RPMI7951 (cell line): ENCODE measurements at places on chromosomes 1 and 21. TPM values are rescaled to one million over a fixed set of nuclear protein-coding genes. Genes with fewer than 3 reads are reported as not detected.

- no peak for DNase-seq
Measured at GRCh38 chr21:15005391-15005790, 59.4 kb downstream of the NRIP1 start.

GRCh38 chr1:44146536-44147361, 5.3 kb upstream of the KLF18 start:
- no peak for DNase-seq

GRCh38 chr1:6420454-6421042, 829 bp upstream of the HES2 start:
- no peak for DNase-seq

GRCh38 chr1:177632923-177633615, 336.8 kb downstream of the SEC16B start:
- DNase-seq = no peak

DNA sequence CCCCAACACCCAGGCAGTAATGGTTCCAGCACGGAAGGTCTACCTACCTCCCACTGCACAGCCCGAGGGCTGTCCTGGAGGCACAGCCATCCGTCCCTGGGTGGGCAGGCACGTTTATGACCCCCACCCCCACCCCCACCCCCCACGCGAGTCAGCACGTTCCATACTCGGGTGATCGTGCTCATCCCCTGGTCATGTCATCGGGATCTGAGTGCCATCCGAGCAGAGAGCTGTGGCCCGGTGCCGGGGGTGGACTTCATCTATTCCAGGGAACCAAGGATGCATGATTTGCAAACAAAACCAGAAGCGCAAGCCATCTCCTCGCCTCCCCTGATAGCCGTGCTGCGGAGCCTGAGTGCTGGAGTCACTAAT, 1.1 kb downstream of the TSPEAR start:
- no peak for DNase-seq

GRCh38 chr1:41901551-41901950, 17.2 kb downstream of the HIVEP3 start:
- no peak for DNase-seq

DNA sequence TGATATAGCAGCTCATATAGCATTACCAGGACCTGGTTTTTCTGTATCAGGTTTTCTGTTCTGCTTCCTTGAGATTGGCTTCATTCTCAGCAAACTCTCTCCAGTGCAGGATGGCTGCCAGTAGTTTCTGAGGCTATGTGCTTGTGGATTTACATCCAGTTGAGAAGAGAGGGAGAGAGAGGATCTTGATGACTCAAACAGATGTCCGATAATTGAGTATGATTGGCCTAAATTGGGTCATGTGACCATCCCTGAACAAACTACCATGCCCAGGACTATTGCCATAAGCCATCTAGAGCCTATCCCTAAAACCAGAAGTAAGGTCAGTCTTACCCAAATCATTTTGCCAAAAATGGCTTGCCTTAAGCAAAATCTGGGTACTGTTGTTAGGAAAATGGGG, 18.1 kb upstream of the PSMA5 start:
- DNase-seq = peak; percentile 59

DNA sequence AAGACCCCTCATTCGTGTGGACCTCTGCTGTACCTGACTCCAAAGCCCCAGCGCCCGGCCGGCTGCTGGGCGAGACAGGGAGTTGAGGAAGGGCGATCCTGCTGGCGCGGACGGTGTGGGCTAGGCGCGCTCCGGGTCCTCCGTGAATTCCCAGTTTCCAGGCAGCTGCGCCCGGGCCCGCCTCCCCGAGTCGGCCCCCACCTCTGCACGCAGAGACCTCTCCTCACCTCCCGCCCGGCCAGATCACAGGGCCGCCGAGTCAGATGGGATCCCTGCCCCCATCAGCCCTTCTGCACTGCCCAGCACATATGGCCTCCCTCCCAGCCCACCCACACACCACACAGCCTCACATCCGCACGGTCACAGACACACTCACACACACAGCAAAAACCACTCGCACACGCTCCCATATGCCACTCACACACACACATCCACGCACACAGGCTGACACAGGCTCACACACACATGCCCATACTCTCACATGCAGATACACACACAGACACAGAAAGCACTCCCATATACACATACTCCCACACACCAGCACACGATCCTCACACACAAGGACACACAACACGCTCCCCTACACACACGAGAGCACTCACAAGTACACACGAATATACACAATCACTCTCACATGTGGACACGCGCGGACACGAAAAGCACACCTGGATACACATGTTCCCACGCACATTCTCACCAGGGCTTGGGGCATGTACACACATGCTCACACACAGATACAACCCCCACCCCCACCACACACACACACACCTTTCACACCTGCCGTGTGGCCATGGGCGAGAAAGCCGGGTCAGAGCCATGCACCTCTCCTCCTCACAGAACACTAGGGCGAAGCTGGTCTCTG, 7.2 kb upstream of the GUCA2B start:
- DNase-seq = no peak

- no peak for DNase-seq
Measured at GRCh38 chr1:247417831-247418230, 1.9 kb downstream of the NLRP3 start.

- DNase-seq = no peak
Measured at GRCh38 chr1:50097021-50097679, 11.6 kb upstream of the ELAVL4 start.

DNA sequence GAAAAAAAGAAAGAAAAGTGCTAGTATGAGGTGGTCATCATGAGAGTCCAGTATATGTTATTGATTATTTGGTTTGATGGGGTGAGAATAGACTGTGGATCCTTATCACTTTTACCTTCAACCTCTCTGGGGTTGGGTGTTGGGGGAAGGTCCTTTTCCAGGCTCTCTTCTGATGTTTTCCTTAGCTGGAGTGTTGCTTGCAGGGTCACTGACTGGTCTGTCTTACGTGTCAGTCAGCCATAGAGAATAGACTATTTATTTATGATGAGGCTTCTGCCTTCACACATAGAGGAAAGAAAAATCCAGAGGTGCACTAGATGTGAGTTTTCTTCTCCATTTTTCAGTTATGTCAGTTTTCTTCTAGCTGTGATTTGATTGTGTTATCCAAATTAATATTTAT, 36.5 kb downstream of the MAP3K21 start:
- no peak for DNase-seq

GRCh38 chr1:246753670-246754535, 29.7 kb downstream of the SCCPDH start:
- DNase-seq = peak; percentile 60

DNA sequence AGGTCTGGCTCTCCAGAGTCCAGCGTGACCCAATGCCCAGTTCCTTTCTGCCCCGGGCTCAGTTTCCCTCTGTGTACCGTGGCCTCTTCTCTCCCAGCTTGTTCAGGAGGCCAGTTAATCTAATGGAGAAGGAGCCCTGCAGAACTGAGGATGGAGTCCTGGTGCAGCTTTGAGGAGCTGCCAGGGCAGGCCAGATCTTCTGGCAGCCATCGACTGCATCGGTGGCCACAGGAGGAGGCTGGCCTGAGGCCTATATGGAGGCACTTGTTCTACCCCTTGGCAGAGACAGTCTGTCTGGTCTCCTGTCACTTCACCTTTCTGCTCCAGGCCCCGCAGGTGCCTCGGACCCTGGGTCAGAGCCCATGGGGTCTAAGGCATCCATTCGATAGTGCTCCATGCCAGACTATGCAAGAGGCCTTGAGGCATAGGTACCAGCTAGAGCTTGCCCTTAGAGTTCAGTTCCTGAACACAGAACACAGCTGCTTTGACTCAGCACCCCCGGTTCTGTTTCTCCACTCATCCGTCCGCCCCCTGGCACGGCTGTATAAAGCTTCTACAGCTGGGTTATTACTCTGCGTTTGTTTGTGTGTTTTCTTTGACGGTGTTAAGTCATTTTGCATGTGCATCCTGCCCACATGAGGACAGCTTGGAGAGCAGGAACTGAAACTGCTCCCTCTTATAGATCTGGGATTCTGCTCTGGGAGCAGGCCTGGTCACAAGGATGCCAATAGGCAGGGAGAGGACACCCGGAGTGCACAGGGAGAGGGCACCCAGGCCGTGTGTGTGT, 18.5 kb upstream of the LRRN2 start:
- no peak for DNase-seq

The PLEKHG5 gene
- total RNA-seq = 0.60 and 1.3 TPM in 2 replicates

The UBL4B gene
- 0.24 TPM in 1 of 2 replicates, not detected in the other for total RNA-seq

The CASP9 gene
- total RNA-seq = 8.4 and 8.7 TPM in 2 replicates

The CELA3A gene
- not detected in 2 replicates for total RNA-seq

The ITLN1 gene
- total RNA-seq = not detected in 2 replicates
